ENCODE measurements at places on chromosomes 1 and 21.

DNA sequence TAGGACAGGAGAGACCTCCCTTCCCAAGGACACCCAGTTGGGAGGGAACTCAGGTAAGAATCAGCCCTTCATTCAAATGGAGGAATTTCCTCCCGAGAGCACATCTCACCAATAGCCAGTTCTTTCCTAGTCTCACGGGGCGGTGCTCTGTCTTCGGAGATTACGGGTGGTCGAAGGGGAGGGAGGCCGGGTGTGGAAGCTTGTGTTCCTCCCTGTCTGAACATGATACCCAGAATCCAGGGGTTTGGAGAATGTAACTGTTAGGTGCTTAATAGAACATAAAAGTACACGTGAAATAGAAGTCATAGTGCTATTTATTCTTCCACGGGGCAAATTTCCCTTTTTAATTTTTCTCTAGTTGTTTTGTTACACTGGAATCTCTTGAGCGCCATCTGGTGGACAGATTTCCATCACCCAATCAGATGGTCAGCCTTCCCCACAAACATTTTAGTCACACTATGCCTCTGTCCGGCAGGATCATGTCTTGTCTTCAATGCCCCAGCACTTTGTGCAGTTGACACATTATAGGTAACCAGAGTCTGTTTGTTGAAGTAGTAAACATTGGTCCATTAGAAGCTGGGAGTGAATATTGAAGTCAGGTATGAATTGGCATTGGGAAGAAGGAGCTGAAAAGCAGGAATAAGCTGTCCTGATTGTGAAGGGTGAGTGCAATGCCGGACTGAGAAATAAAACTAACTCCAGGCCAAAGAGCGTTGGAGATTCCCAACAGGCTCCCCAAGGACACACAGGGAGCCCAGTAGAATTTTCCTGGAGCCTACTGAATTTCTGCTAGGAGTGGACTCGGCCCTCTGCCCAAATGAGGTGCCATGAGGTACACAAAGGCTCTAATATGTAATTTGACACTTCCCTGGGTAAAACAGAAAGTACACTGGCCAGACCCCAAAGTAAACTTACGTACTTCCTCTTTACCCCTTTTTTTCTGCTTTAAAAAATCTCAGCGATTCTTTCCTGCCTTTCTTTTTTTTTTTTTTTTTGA lies 27.6 kb upstream of the ZNF697 start:
- peak; percentile 80 for DNase-seq

DNA sequence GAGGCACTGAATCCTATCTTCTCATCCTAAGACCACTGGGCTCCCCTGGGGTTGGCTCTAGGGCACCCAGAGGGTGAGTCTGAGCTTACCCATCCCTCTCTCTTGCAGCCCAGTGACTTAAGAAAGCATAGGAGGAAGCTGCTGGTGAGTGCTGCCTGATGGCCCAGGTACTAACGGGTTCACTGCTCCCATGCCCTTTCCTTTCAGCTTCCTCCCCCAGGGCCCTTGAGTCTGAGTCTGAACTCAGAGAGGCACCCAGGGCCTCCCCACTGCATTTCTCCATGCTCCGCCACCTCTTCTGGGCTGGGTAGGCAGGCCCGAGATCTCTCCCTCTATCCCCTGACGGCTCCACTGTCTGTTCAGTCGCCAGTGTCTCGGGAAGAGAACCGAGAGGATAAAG lies 29.7 kb downstream of the PPFIA4 start:
- no peak for DNase-seq

DNA sequence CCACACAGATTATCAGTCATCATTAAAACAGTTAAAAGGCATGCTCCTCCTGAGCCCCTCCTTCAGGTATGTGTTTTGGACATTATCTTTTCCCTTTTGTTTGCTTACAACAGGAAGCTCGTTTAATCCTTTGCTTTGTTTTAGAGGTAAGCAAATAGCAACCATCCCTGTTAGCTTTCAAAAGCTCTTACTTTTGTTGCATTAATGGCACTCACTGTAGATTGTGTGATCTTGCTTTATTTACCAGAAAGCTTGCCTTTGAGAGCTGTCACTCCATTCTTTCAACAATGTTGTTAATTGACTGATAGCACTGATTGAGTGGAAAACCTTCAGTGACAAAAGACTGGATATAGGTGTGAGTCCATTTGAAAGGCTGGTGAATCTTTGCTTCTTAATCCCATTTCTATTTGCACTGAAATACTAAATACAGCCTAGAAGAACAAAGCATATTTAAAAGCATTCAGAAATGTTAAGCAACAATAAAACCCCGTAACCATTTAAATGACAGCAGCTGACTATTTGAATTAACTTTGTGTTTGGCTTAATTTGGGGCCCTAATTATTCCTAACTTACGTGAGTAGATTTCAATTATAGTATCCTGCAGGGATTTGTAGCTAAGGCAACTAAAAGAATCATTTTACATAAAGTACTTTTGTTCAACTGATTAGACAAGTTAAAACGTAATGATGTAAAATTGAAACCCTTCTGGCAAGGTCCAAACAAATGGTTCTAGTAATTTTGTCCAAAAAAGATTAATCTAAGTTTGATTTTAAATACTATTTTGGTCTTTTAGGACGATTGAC lies 48.3 kb downstream of the ADGRL2 start:
- DNase-seq: no peak

DNA sequence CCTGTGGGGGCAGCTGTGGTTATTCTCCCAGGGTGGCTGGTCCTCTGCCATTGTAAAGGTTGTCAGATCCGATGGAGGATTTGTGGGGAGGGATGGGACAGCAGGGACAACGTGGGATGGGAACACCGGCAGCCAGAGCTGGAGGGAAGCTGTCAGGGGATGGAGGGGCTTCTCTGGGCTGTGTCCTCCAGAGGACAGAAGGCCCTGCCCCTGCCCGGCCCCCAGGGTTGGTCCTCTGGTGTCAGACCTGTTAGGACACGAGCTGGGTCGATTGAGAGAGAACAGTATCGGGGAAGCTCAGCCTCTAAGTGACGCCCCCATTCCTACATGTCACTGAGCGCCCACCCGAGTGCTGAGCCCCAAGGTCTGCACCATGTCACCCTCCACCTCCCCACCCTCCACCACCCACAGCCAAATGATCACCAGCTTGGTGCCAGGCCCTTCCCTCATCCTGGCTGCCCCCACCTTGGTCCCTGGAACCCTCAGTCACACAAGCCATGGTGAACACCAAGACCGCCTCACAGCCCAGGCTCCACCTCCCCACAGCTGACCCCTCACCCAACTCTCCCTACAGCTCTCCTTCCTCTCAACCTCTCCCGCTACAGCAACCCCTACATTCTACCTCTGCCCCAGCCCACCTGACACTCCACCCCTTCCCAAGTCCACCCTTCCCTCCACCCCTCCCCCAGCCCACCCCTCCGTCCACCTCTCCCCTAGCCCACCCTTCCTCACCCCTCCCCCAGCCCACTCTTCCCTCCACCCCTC lies 244.4 kb downstream of the MATN1 start:
- DNase-seq: no peak

DNA sequence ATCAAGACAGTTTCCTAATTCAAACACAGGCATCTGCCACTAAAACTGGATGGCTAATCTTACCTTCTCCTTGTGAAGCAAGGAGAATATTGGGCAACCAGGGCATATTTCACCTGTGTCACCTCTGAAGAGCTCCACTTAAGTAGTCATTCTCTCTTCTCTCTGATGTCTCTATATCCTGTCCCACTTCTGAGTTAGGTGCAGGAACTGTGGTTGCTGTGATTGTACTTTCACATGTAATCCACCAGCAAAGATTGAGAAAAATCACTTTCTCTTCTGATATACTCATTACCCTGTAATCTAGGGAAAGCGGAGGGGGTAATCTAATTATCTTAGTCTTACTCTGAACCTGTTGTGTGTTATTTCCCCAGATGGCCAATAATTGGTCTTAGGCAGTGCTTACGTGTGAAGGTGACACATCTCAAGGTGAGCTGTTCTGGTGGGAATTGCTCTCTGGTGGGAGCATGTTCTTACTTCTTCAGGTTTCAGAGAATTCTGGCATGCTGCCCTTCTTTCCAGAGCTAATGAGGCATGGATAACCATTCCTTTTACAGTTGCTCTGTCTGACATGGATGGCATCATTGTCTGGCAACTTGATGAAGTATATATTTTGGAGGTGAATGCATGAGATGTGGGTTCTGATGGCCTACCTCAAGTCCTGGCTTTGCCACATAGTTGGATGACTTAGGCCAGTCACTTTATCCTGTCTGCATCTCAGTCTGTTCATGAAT lies 12.0 kb downstream of the XCL2 start:
- DNase-seq: peak; percentile 39

- DNase-seq: no peak
Measured at GRCh38 chr1:31671561-31672201, 27.0 kb upstream of the PEF1 start.

- DNase-seq: no peak
Measured at GRCh38 chr1:15236746-15237145, 10.3 kb upstream of the FHAD1 start.

- no peak for DNase-seq
Measured at GRCh38 chr1:203142124-203142523, 14.6 kb downstream of the ADORA1 start.

- peak; percentile 77 for DNase-seq
Measured at GRCh38 chr1:47710329-47711071, 272.7 kb downstream of the FOXD2 start.

DNA sequence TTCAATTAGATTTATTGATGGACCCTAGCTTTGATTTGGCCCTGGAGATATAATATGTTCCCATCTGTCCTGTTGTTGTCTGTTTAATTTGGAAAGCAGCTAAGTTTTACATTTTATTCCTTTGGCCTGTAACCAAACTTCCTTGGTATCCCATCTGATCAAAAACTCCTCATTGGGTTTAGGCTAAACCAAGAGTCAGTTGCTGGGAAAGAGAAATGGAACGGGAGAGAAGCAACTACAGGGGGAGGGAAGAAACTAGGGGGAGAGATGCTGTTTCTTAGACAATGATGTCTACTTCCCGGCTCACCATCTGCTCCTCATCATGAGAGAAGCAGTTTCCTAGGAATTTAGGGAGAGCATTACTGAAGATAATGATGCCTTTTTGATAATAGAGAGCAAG lies 141.8 kb downstream of the SYT2 start:
- DNase-seq: no peak

DNA sequence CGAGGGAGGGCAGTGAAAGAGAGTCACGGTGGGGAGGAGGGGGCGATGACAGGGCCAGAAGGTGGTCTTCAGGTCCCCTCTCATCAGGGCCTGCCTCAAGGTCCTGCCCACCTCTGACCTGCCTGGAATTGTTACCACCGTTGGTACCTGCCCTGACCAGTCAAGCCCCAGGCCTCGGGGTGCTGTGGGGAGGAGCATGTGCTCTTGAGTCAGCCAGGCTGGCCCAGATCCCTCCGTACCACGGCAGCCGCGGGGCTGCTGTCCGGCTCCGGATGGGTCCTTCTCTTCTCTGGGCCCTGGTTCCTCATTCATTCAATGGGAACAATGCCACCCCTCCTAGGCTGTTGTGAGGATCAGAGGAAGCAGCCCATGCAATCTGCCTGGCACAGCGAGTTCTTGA lies 22.0 kb downstream of the SERINC2 start:
- no peak for DNase-seq

DNA sequence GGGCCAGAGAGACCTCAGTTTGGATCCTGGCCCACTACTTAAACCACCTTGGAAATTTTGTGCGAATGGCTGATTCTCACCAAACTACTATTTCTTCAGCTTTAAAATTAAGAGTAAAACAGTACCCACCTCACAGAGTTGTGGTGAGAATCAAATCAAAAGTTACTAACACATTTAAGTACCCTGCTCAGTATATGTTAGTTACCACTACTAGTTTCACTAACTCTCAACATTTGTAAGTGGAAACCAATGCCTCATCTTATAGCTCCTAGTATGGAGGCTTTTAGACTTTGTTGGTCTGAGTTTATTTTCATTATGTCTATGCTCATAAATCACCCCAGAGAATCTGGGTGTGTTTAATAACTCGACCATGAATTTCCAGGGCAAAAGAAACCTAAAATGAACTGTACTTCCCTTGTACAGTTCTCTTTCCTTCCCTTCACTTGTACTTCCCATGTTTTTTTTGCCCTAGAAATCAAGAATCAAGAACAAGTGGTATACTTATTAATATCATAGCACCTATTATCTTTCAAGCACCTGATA lies 11.6 kb upstream of the SERBP1 start:
- no peak for DNase-seq

DNA sequence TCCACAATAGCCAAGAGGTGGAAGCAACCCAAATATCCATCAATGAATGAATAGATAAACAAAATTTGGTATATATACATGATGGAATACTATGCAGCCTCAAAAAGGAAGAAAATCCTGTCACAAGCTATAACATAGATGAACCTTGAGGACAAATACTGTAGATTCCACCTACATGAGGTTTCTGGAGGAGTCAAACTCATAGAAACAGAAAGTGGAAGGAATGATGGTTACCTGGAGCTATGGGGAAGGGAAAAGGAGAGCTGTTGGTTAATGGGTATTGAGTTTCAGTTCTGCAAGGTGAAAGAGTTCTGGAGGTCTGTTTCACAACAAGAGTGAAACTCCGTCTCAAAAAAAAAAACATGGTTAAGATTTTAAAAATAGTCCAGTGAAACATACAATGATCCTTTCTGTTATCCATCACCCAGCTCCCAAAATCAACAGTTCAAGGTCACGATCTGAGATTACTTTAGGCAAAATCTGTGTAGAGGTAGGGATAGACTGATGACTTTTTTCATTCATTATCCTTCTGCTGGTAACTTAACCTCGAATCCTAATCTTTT lies 80.8 kb upstream of the HNRNPU start:
- DNase-seq: no peak

DNA sequence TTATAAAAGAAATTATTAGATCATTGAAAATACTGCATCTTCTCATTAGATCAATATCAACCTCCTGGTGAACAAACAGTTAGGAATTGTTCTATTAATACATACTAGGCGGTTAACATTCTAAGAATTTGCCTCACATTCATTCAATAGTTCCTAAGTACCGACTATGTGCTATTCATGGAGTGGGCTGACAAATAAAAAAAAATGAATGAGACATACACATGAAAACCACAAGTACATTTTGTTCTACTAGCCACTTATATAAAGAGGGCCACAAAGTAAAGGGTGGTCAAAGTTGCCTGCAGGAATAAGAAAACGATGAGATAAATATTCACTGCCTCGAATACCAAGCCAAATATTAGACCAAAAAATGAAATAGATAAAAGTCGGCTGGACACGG lies 294.4 kb downstream of the SDCCAG8 start:
- no peak for DNase-seq

GRCh38 chr1:98177751-98178150 lies 256.9 kb upstream of the DPYD start:
- DNase-seq: no peak

- peak; percentile 43 for DNase-seq
Measured at GRCh38 chr1:84619383-84620102, 45.3 kb upstream of the CTBS start.

DNA sequence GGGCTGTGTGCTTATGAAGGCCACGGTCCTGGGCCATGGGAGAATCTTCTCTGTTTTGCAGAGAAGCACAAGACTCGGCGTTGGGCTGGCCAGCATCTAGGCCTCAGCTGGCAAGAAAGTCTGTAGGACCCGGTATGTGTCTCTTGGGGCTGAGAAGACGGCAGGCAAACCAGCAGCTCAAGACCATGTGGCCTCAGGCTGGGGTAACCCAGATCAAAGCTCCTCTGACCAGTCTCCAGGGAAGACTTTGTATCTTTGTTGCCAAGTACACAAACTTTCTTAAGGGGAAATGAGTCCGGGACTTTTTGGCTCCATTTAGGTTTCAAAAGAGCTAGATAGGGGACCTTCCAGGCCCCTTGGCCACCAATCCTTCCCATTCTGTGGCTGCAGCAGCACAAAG lies 60.1 kb downstream of the PTP4A2 start:
- no peak for DNase-seq

GRCh38 chr1:85330214-85330631 lies 53.8 kb upstream of the BCL10 start:
- DNase-seq: no peak

Data from activated CD4-positive, alpha-beta T cell treated with anti-CD3 and anti-CD28 coated beads, Interleukin-2, Interleukin-6, amounts not matched to agents 100 ng/mL and 50 ng/mL, durations not matched to agents 16 hours and 8 hours (primary cell).